ENCODE measurements at places on chromosomes 12 and 14.

DNA sequence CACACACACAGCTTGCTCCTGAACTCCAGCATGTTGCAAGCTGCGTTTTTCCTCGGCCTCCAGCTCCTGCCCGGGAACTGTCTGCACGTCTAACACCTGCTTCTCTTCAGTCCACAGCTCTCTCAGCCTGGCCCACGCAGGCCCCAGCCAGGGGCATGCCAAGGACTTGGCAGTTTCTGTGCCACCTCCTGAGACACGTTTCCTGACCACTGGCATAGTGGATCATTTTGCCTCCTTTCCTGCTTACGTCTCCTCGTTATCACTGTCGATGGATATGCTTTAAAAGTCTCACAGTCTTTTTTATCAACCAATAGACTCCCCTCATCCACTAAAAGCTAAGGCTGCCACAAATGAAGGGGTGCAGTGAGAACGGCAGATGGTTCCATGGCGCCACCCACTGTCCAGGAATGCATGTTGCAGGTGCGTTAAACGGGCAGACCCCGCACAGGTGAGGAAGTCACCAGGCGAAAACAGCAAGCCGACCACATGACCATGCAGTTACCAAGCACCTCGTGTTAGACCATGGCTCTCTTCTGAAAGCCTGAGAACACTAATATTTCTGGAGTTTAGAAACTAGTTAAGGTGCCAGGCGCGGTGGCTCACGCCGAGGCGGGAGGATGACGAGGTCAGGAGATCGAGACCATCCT lies 14.7 kb upstream of the TEAD4 start:
- peak; percentile 49 for DNase-seq

DNA sequence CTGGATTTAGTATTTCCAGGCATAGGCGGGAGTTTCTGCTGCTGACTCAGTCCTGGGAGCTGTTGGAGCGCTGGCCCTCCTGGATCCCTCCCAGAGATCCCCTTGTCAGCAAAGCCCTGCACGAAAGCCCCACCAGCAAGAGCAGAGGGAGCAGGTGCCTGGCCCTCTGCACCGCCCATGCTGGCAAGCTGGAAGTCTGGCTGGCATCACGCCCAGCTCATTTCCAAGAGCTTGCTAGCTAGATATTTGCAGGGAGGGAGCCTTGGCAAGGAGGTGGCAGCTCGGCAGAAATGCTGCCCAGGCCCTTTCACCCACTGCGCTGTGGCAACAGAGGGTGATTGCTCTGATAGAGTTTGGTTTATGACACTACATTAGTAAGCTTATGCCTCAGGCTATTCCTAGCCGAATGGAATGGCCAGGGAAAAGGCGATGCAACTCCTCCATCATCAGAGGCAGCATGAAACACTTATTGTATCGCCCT lies 193.9 kb downstream of the EMP1 start:
- DNase-seq: no peak

DNA sequence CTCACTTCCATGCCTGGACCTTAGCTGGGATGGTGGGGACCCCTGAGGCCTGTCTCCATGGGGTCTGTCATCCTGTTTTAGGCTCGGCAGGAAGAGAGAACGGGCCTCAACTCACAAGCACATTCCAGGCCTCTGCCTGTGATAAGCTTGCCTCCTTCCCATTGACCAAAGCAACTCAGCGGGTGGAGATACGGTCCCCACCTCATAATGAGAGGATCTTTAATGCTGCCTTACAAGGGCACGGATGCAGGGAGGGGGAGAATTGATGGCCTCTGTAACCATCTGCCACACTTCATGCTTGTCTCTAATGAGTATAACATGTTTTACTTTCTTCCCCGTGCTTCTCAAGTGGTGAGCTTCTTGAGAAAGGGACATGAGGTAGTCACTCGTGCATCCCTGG lies 50.0 kb downstream of the GLT1D1 start:
- no peak for DNase-seq

DNA sequence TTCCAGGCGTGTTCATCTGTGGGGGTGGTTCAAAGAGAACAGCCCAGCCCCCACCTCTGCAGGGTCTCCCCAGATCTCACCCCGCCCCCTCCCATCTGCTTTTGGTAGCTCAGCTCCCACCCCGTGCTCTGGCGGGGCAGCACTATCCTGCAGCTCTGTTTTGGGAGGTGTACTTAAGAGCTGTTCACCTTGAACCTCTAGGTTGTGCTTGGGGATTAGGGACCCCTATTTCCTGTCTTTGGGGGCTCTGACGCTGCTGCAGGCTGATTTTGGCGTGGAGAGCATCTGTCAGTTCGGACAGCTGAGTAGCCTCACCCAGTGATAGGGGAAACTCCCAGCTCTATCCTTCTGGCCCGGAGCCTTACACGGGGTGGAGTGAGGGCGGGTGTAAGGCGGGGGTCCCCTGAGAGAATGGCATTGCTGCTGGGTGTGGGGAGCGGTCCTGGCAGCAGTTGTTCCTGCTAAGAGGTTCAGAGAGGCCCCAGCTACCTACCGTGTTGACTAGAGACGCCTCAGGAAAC lies 765 bp downstream of the TMEM120B start:
- no peak for DNase-seq

DNA sequence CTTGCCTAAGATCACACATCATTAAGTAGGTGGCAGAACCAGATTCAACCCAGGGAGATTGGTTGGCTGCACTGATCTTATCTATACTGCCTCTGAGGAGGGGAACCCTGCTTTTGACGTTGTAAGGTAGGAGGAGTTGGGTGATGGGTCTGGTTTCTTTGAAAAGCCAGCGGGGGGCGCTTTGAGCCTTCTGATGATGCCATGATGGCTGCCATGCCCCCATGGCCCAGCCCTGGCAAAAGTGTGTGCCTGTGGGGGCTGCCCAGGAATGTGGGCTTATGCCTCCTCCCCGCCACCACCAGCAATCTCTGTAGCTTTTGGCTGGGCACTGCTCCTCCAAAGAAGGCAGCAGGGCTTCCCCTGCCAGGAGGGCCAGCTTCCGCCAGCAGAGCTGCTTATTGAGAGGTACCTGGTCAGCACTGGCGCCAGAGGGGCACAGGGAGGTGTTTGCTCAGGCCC lies 224.3 kb downstream of the SLC41A2 start:
- DNase-seq: no peak

- DNase-seq: no peak
Observed at GRCh38 chr12:67155863-67156262, 113.3 kb upstream of the CAND1 start.

- peak; percentile 48 for DNase-seq
Observed at GRCh38 chr14:99479906-99480869, at the start of gene SETD3. SETD3 (minus strand) TSS chr14:99480859; CDS start chr14:99465805, 15,054 bp downstream.

GRCh38 chr14:77322250-77322902 lies 1.5 kb downstream of the GSTZ1 start:
- DNase-seq: no peak

GRCh38 chr12:62210422-62210821 lies 49.8 kb upstream of the USP15 start:
- peak; percentile 12 for DNase-seq

- DNase-seq: no peak
Observed at GRCh38 chr14:20866963-20867362, 24.2 kb upstream of the RNASE3 start.

DNA sequence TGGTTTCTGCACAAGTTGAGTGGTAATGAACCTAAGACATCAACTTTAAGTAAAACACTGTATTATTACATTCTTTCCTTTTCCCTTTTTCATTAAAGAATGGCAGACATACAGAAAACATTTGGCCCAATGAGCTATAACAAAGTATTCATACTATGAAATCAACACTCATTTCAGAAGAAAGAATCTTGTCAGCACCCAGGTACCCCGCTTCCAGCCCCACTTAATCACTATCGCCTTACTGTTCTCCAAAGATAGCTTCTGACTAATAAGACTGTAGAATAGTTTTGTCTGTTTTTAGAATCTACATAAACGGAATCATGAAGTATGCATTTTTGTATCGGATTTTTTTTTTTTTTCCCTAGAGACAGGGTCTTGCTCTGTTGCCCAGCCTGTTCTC lies 9.5 kb downstream of the CNTN1 start:
- DNase-seq: no peak

GRCh38 chr12:122371475-122372045 lies 50.9 kb downstream of the CLIP1 start:
- no peak for DNase-seq

DNA sequence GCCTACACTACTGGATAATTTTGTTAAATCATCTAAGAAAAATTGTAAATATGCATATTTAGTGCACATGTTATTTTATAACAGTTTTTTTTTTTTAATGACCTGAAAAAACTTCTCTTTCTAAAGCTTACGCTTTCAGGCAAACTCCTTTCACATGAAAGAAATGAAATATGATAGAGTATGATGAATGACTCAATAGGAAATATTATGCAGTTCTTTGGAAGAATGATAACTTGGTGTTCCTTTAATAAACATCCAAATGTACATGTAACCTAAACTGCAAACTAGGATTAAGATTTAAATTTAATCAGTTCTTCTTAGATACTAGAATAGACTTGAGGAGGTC lies 136.6 kb downstream of the FGD4 start:
- no peak for DNase-seq

DNA sequence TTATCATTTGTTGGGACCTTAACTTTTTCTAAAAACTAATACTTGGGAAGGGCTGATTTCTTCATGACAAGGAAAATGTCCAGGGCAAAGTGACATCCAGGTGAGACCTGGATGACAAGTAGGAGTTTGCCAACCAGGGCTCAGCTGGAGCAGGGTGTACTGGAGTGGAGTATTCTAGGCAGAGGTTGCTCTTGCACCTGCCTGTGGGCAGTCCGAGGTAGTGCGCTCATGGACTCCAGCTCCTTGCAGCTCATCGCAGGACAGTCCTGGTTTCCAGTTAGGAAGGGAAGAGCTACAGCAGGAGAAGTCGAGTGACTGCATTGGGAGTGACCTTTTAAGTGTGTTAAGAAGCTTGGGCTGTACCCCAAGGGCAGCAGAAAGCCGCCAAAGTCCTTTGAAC lies 175.9 kb downstream of the PELI2 start:
- DNase-seq: no peak

- DNase-seq: no peak
Observed at GRCh38 chr12:80721326-80721725, 4.6 kb downstream of the MYF5 start.

DNA sequence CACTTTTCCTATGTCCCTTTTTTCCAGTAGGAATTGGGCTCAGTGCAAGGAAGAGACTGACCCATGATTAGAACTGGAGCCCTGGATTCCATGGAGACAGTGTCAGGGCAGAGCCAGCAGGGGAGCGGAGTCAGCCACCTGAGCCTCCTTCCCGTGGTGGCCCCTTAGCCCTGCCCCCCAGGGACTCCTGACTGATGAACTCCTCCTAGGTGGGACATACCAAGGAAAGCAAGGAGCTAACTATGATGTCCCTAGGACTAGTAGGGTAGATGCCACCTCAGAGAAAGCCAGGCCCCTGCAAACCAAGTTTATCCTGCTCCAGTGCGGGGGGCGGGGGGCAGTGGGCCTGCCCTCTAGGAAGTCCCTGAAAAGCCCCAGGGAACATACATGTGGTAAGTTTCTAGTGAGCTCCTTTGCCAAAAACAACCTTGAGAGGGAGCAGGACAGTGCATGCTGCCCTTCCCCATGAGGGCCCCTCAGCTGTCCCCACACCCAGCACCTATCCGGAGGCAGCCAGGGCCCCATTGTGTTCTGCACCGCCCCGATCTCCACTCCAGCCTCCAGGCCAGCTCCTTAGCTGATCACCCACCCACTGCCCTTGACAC lies 6.2 kb upstream of the COL2A1 start:
- no peak for DNase-seq

DNA sequence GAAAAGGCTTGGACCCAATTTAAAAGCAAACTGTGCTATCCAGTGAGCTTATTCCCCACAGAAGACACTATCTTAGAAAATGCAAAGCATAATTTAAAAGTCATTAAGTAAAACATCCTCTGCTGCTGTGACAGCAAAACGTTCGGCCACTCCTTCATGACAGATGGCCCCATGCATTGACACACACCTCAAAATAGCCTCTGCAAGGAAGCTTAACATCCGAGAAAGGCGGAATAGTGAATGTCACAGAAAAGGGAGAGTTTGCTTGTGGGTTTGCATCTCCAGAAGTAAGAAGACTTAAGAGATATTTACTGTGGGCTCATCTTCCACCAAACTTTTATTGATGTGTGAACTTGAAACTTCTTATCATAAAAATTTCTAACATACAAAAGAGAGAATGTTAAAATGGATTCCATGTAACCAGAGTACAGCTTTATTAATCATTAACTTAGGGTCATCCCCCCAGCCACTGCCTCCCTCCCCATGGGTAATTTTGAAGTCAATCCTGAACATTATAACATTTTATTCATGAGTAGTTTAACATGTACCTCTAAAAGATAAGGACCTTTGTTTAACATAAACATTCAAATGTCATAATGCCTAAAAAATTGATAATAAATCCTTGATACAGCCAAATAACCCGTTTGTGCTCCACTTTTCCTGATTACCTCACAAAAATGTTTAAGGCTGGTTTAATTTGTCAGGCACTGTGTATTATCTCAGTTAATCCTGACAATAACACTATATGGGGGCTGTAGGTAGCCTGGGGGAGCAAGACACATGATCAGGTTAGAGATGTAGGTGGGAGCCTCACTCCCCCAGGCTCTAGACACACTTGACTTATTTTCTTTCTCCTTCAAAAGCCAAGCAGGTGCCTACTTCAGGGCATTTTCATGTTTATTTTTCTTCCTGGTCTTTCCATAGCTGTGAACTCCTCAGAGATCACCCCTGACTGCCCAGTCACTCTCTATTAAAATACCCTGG lies 119.7 kb upstream of the TMCC3 start:
- DNase-seq: no peak

DNA sequence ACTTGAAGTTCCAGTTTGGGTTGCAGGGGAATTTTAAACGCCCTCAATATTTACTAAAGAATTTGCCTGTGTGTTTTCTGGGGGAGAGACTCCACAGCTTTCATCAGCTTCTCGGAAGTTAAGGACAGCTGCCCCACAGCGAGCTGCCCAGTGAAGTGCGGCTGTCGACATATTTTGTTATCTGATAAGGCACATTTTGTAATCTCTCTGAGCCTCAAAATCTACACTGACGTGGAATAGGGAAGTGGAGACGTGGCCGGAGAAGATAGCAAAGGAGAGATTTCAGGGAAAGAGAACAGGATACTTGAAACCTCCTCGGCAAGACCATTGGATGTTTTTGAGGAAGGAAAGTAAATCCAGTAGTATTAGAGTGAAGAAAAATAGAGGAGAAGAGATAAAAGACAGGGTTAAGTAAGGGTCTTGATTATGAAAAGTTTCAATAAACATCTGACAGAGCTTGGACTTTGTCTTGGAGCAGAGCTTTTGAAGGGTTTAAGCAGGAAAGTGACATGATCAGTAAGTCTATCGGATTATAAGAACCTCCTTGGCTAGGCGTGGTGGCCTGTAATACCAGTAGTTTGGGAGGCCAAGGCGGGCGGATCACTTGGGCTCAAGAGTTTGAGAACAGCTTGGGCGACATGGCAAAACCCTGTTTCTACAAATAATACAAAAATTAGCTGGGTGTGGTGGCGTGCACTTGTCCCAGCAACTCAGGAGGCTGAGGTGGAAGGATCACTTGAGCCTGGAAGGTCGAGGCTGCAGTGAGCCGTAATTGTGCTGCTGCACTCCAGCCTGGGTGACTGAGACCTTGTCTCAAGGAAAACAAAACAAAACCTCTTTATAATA lies 1.1 kb downstream of the POLR3B start:
- no peak for DNase-seq

GRCh38 chr14:93036652-93037345 lies 78.9 kb downstream of the ITPK1 start:
- DNase-seq: peak; percentile 66

- DNase-seq: no peak
Observed at GRCh38 chr12:94434171-94434570, 25.5 kb downstream of the CEP83 start.
